ENCODE measurements at places on chromosomes 6 and 20. TPM values are rescaled to one million over a fixed set of nuclear protein-coding genes. Genes with fewer than 3 reads are reported as not detected.

The FOXS1 gene
- not detected for polyA plus RNA-seq

The ULBP1 gene
- 0.09 TPM for polyA plus RNA-seq

The GSTA2 gene
- polyA plus RNA-seq: not detected

The GLYATL3 gene
- polyA plus RNA-seq: not detected

The SLC17A9 gene
- 0.81 TPM for polyA plus RNA-seq

The ANKRD66 gene
- not detected for polyA plus RNA-seq

The LYRM2 gene
- polyA plus RNA-seq: 64.0 TPM

The FNDC11 gene
- polyA plus RNA-seq: not detected

The TMEM244 gene
- polyA plus RNA-seq: not detected

The SLC17A2 gene
- polyA plus RNA-seq: not detected

The MDN1 gene
- 1.8 TPM for polyA plus RNA-seq

GRCh38 chr6:91428296-91428695 is 841.4 kb upstream of the MAP3K7 start:
- no peaks in the 10 kb centered on the region for H3K4me1 ChIP-seq
- no peaks in the 10 kb centered on the region for H3K27me3 ChIP-seq
- H3K4me3 ChIP-seq: no peak overlapping the region

DNA sequence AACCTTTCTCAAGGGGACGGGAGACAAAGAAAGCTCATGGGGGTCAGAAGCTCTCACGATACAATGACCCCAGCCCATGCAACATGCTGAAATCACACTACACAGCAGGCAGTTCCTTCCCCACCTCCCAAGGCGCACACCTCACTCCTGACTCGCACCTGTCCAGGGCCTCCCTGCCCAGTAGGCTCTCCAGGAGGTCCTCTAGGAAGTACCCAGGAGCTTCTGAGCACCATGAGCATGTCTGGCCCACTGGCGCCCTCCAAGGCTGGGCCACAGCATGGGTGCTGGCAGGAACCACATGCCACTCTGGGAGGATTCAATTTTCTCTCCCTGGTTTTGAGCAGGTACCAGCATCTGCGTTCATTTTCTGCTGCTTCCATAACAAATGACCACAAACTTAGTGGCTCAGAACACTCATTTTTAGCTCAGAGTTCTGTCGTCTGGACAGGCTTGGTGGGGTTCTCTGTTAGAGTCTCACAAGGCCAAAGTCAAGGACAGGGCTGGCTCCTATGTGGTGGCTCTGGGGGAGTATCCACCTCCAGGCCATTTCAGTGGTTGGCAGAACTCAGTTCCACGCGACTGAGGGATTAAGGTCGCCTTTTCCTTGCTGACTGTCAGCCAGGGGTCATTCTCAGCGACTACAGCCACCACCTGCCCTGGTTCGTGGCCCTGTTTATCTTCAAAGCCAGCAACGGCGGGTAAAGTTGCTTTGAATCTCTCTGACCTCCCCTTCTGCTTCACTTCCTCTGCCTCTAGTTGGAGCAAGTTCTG is 32.7 kb downstream of the ACSS1 start:
- H3K27ac ChIP-seq: no peak overlapping the region
- no peaks in the 10 kb centered on the region for H3K27me3 ChIP-seq
- no peaks in the 10 kb centered on the region for H3K4me1 ChIP-seq
- H3K36me3 ChIP-seq: peaks cover 23% of the 10 kb centered on the region
- no peak overlapping the region for H3K4me3 ChIP-seq

GRCh38 chr6:140366991-140367390 is 992.5 kb upstream of the CITED2 start:
- H3K36me3 ChIP-seq: no peaks in the 10 kb centered on the region
- no peaks in the 10 kb centered on the region for H3K27me3 ChIP-seq
- H3K4me3 ChIP-seq: no peak overlapping the region
- H3K27ac ChIP-seq: no peak overlapping the region

DNA sequence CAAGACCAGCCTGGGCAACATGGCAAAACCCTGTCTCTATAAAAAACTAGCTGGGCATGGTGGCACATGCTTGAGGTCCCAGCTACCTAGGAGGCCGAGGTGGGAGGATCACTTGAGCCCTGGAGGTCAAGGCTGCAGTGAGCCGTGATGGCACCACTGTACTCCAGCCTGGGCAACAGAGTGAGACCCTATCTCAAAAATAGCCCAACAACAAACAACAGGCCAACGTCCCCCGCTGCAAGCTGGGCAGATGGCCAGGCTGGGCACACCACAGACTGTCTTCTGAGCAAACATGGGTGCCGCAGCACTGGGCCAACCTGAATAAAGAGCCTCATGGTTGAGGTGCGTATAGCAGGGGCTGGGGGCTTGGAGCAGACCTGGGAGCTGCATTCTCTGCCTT is 46.6 kb upstream of the SRF start:
- H3K4me1 ChIP-seq: no peaks in the 10 kb centered on the region
- no peak overlapping the region for H3K4me3 ChIP-seq
- H3K27ac ChIP-seq: no peak overlapping the region
- no peaks in the 10 kb centered on the region for H3K27me3 ChIP-seq

GRCh38 chr20:33211817-33212424 is 5.2 kb upstream of the BPIFA3 start:
- no peaks in the 10 kb centered on the region for H3K36me3 ChIP-seq
- H3K27ac ChIP-seq: no peak overlapping the region
- no peak for DNase-seq
- H3K4me1 ChIP-seq: no peaks in the 10 kb centered on the region
- H3K27me3 ChIP-seq: no peaks in the 10 kb centered on the region

DNA sequence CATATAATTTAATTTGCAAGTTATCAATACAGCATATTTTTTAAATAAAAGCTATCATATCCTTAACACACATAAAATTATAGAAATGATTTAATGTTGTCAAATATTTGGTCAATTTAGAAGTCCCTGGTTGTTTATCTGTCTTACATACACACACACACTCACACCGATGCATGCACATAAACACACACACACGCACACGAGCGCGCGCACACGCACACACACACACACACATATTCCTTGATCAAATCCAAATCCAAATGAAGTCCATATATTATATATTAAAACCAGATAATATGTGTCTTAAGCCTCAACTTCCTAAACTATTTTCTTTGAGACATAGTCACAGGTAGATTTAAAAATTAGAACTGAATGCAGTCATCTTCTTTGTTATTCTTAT is 120.3 kb downstream of the CLVS2 start:
- no peaks in the 10 kb centered on the region for H3K27me3 ChIP-seq
- no peak for DNase-seq
- no peak overlapping the region for H3K27ac ChIP-seq
- H3K4me3 ChIP-seq: no peak overlapping the region
- no peaks in the 10 kb centered on the region for H3K36me3 ChIP-seq

DNA sequence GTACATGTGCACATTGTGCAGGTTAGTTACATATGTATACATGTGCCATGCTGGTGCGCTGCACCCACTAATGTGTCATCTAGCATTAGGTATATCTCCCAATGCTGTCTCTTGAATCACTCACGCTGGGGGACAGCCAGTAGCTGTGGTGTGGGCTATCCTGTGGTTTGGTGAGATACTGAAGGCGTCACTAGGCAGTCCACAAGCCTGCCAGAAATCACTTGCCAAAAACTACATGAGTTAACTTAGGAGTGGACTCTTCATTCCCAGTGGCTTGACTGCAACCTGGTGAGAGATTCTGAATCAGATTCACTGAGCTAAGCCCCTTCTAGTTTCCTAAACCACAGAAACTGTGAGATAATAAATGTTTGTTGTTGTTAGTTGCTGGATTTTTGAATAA is 191.3 kb downstream of the TSHZ2 start:
- no peak overlapping the region for H3K4me3 ChIP-seq
- H3K4me1 ChIP-seq: no peaks in the 10 kb centered on the region
- no peak overlapping the region for H3K27ac ChIP-seq
- H3K27me3 ChIP-seq: no peaks in the 10 kb centered on the region
- DNase-seq: no peak

- peaks cover 23% of the 10 kb centered on the region for H3K4me1 ChIP-seq
- H3K27ac ChIP-seq: no peak overlapping the region
- H3K36me3 ChIP-seq: no peaks in the 10 kb centered on the region
- DNase-seq: no peak
- no peaks in the 10 kb centered on the region for H3K27me3 ChIP-seq
Observed at GRCh38 chr20:51462566-51463276, 79.8 kb downstream of the NFATC2 start.

GRCh38 chr6:10300071-10300470 is 114.8 kb downstream of the TFAP2A start:
- no peaks in the 10 kb centered on the region for H3K4me1 ChIP-seq
- H3K36me3 ChIP-seq: no peaks in the 10 kb centered on the region
- H3K4me3 ChIP-seq: no peak overlapping the region

- H3K36me3 ChIP-seq: no peaks in the 10 kb centered on the region
- peak overlapping the region; percentile 80 for H3K27ac ChIP-seq
- peaks cover 52% of the 10 kb centered on the region for H3K4me1 ChIP-seq
- H3K4me3 ChIP-seq: peak overlapping the region; percentile 93
Observed at GRCh38 chr6:89411145-89412070, 665 bp downstream of the RRAGD start.

DNA sequence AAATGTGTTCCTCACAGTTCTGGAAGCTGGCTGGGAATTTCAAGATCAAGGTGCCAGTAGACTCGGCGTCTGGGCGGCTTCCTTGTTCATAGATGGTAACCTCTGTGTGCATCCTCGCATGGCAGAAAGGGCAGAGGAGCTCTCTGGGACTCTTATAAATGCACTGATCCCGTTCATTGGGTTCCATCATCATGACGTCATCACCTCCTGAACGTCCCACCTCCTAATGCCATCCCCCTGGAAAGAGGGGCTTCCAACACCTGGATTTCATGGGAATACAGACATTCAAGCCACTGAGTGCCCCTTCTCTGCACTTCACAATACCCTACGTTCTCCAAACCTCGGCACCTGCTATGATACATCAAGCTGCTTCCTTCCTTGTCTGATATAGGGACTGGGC is 37.5 kb upstream of the THBS2 start:
- H3K27me3 ChIP-seq: no peaks in the 10 kb centered on the region
- H3K27ac ChIP-seq: peak overlapping the region; percentile 88
- no peaks in the 10 kb centered on the region for H3K36me3 ChIP-seq
- no peak for DNase-seq
- no peak overlapping the region for H3K4me3 ChIP-seq

GRCh38 chr6:143594647-143595046 is 83.1 kb upstream of the PHACTR2 start:
- DNase-seq: no peak
- no peak overlapping the region for H3K4me3 ChIP-seq
- no peaks in the 10 kb centered on the region for H3K27me3 ChIP-seq
- no peak overlapping the region for H3K27ac ChIP-seq

DNA sequence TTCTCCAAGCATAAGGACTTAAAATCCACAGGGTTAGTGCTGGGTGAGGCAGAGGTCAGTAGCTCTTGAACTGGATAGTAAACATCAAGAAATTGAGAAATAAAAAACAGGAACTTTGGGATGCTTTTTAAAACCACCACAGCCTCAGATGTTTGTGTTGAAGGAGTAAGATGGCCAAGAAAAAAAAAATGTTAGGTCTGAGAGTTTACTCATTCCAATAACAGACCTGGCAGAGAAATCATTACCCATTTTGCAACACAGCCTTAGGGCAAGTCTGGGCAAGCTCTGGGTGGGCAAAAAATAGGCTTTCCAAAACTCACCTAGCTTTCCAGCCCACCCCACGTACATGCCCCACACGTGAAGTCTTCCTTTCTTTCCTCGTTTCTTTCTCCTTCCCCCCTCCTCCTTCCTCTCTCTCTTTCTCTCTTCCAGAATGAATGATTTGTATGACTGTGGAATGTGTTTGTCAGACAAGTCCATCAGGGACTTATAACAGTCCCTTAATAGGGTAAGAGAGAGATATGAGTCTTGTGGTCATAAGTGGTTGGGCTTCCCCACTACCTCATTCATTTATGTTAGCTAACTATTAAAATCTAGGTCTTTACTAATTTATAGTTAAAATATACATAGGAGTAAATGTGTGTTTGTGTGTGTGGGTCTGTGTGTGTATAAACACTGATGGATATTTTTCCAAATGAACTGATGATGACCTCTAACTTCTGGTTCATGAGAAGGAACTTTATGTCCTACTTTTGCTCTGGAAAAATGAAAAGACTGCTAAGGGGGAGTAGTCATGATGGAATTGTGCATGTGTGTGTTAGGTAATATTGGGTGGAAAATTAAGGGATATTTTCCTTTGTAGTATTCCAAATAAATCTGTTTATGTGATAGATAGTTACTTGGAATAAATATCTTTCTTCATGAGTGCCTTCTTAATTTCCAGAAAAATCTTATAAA is 18.0 kb upstream of the DSE start:
- H3K4me1 ChIP-seq: peaks cover 10% of the 10 kb centered on the region
- peak overlapping the region; percentile 30 for H3K27ac ChIP-seq
- peak overlapping the region; percentile 11 for H3K4me3 ChIP-seq
- no peaks in the 10 kb centered on the region for H3K27me3 ChIP-seq
- H3K36me3 ChIP-seq: no peaks in the 10 kb centered on the region

DNA sequence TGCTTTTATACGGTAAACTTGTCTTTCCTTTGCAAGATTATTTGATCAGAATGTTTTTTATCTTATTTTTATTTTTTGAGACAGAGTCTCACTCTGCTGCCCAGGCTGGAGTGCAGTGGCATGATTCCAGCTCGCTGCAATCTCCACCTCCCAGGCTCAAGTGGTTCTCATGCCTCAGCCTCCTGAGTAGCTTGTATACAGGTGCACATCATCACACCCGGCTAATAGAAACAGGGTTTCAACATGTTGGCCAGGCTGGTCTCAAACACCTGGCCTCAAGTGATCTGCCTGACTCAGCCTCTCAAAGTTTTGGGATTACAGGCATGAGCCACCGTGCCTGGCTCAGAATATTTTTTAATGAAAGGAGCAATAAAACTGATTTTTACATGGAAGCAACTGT is 8.9 kb upstream of the LPIN3 start:
- DNase-seq: no peak
- H3K36me3 ChIP-seq: no peaks in the 10 kb centered on the region
- peaks cover 13% of the 10 kb centered on the region for H3K27me3 ChIP-seq
- H3K4me1 ChIP-seq: peaks cover 15% of the 10 kb centered on the region
- no peak overlapping the region for H3K4me3 ChIP-seq
- H3K27ac ChIP-seq: no peak overlapping the region

GRCh38 chr6:38141085-38141484 is 321.6 kb downstream of the ZFAND3 start:
- DNase-seq: no peak
- no peak overlapping the region for H3K27ac ChIP-seq
- no peaks in the 10 kb centered on the region for H3K4me1 ChIP-seq
- no peak overlapping the region for H3K4me3 ChIP-seq
- no peaks in the 10 kb centered on the region for H3K27me3 ChIP-seq

DNA sequence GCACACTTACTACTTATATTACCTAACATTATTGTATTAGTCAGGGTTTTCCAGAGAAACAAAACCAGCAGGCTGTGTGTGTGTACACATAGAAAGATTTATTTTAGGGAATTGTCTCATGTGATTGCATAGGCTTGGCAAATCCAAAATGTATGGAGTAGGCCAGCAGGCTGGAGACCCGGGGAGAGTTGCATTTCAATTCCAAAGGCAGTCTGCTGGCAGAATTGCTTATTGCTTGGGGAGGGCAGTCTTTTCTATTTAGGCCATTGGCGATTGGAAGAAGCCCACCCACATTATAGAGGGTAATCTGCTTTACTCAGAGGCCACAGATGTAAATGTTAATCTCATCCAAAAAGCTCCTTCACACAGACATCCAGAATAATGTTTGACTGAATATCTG is 157.0 kb downstream of the ADGRG6 start:
- DNase-seq: no peak
- H3K27ac ChIP-seq: no peak overlapping the region
- H3K4me1 ChIP-seq: no peaks in the 10 kb centered on the region
- no peaks in the 10 kb centered on the region for H3K36me3 ChIP-seq
- H3K4me3 ChIP-seq: no peak overlapping the region
- H3K27me3 ChIP-seq: no peaks in the 10 kb centered on the region

- H3K27ac ChIP-seq: no peak overlapping the region
- no peaks in the 10 kb centered on the region for H3K4me1 ChIP-seq
- no peaks in the 10 kb centered on the region for H3K27me3 ChIP-seq
Observed at GRCh38 chr6:69722683-69723082, 74.1 kb downstream of the LMBRD1 start.

Data from CD14-positive monocyte (primary cell).